Left lung (tissue), 14 donors: ENCODE measurements at places on chromosomes 16 and 17. TPM values are rescaled to one million over a fixed set of nuclear protein-coding genes. Genes with fewer than 3 reads are reported as not detected.

DNA sequence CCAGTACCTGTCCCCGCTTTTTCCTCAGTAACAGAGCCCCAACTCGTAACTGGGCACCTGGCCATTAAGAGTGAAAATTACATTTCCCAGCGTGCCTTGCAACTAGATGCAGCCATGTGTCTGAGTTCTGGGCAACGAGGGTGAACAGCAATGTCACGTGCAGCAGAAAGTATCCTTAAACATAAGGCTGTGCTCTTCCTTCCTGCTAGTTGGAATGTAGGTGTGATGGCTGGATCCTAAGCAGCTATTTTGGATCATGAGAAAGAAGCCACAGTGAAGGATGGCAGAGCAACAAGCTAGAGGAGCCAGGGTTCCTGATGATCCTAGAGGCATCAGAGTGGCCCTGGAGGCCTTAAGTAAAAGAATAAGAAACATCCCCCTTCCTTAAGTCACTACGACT, 36.0 kb downstream of the ACTG1 start:
- DNase-seq, result no peak

The DCUN1D3 gene
- total RNA-seq, result 26.5 TPM

DNA sequence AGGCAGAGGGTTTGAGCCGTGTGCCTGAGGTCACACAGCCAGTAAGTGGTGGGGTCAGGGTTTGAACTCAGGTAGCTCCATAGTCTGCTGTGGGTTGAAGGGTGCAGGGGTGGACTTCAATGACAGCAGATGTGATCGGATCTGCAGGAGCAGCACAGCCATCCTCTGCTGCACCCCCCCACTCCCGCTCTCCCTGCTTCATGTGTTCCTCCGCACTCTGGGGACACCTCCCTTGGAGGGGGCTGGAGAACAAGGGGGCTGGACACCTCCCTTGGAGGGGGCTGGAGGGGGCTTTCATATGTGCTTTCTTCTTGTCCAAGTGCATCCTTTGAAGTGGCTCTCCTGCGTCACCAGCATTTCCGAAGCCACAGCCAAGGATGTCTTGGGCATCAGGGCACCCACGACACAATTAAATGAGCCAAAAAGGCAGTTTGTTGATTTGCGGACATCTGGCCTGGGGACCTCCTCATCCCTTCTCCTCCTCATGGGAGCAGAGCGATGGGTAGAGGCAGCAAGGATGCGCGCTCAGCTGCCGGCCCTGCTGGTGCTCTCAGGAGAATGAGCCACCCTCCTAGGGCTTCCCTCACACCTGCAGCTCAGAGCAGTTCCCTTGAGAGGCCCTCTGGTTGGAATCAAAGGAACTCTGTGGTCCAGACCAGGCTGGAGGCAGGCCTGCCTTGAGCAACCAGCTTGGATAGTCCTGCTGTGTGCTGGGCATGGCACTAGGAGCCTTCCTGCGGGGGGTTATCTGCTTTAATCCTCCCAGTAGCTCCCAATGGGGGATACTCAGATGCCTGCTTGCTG, 26.2 kb downstream of the WSCD1 start:
- no peak for DNase-seq

- peak; percentile 82 for DNase-seq
Observed at GRCh38 chr17:40072040-40072734, 9.4 kb downstream of the THRA start.

- DNase-seq, result no peak
Observed at GRCh38 chr16:31528523-31529107, 915 bp downstream of the AHSP start.
